ENCODE measurements at places on chromosomes 5 and 9.

DNA sequence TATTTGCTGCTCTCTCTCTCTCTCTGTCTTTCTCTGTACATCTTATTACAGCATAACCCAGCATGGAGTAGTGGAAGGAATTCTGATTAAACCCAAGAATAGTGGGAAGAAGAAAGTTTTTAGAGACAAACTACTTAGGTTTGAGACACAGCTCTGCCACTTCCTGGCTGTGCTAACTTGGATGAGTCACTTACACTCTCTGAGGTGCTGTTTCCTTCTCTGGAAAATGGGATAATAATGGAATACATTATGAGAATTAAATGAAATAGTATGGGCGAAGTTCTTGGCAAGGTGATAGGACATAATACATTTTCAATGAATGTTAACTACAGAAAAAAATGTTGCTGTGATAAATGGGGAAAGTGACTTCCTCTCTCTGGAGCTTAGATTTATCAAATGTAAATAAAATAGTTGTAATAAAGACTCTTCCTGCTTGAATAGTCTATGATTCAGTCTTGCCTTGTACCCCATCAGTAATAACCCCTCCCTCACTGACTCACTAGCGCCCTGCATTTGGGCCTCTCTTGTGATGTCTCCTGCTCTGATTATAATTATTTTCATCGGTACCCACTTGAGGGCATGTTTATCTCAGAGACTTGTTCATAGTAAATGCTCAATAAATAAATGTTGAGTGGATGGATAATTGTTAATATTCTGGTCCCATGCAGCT lies 27.6 kb downstream of the KIF4B start:
- DNase-seq, result no peak

- no peak for DNase-seq
These were observed 173.9 kb downstream of the C9orf50 start for GRCh38 chr9:129446828-129447550.

GRCh38 chr5:67475489-67475888 lies 278.9 kb upstream of the CD180 start:
- no peak for DNase-seq

- no peak for DNase-seq
These were observed 60.4 kb downstream of the GLRA1 start for GRCh38 chr5:151864061-151864748.

DNA sequence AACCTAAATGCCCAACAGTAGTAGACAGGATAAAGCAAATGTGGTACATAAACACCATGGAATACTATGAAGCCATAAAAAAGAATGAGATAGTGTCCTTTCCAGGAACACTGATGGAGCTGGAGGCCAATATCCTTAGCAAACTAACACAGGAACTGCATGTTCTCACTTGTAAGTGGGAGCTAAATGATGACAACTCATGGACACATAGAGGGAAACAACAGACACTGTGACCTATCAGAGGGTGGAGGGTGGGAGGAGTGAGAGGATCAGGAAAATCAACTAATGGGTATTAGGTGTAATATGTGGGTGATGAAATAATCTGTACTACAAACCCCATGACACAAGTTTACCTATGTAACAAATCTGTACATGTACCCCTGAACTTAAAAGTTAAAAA lies 505.7 kb downstream of the RAB3C start:
- no peak for DNase-seq
